ENCODE measurements at places on chromosomes 6 and 20.

DNA sequence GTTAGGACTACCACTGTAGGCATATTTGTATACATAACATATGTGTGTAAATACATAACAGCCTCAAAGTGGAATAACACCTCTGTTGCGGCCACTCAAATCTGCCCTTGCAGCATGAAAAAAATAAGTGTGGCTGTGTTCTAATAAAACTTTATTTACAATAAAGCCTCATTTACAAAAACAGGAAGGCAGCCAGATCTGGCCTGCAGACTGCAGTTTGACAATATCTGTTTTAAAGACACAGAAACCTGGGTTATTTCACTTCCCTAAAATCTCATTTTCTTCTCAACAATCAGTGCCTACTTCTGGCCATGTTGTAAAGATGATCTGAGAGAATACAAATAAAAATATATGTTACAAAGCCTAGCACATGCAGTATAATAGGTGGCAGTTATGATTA, 53.9 kb upstream of the SCML4 start:
- no peak for DNase-seq

DNA sequence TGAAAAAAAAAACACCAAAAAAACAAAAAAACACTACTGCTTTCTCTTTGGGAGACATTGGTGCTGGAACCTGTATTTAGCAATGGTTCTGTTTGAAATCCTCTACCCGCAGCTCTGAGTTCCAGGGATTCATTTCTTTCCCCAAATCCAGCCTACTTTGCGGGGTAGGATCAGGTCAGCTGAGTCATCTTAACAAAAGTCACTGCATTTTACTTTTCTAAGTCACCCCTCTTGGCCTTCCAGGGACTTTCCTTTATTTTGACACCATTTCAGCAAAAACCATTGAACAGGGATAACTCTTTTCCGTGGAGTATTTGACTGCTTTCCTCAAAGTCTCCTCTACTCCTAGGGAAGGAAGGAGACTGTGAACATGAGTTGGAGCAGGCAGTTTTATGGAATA, 837.6 kb downstream of the MAFB start:
- DNase-seq, result no peak

DNA sequence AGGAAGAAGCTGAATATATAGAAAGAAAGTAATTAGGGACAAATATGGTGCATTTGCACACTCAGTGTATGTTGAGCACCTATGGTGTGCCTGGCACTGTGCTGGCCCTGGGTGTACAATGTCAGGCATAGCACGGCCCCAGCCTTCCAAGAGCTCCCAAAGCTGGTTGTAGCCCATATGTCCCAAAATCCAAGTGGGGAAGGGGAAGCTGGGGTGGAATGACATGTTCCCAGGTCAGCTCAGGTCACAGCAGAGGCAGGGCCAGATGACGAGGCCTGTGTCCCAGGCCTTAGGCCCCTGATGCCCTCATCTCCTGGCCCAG, 170.0 kb downstream of the VEGFA start:
- no peak for DNase-seq

- DNase-seq, result no peak
These were observed 105.4 kb downstream of the SNX5 start for GRCh38 chr20:17863209-17863576.

DNA sequence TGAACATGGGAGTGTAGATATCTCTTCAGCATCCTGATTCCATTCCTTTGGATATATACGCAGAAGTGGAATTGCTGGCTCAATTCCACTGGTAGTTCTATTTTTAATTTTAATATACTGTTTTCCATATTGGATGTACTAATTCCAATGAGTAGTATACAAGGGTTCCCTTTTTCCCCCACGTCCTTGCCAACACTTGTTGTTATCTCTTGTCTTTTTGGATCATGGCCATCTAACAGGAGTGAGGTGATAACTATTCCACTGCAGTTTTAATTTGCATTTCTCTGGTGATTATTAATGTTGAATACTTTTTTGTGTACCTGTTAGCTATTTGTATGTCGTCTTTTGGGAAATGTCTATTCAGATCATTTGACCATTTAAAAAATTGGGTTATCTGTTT, 91.5 kb downstream of the ZFAND3 start:
- DNase-seq, result no peak

DNA sequence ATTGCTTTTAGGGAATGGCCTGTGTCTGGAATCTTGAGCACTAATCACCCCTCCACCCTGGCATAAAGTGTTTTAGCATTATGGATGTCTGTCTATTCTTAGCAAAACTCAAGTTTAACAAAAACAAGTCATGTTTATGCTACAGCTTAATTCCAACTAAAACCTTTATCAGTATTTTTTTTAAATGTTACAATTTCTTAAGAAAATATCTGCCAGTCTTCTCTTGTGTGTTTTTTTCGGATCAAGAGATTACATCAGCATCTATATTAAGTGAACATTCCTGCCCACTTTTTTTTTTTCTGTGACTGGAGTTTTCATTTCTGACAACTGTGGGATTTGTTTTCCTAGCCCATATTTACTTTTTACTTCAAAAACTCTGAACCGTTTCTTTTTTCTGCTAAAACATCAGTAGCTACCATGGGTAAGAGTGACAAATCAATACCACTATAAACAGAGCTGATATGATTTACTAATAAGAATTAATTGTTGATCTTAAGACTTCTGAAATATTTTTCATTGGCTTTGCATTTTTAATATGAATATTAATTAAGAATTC, 94.3 kb downstream of the EDN1 start:
- no peak for DNase-seq

- no peak for DNase-seq
These were observed 663 bp downstream of the LST1 start for GRCh38 chr6:31586599-31587281.

DNA sequence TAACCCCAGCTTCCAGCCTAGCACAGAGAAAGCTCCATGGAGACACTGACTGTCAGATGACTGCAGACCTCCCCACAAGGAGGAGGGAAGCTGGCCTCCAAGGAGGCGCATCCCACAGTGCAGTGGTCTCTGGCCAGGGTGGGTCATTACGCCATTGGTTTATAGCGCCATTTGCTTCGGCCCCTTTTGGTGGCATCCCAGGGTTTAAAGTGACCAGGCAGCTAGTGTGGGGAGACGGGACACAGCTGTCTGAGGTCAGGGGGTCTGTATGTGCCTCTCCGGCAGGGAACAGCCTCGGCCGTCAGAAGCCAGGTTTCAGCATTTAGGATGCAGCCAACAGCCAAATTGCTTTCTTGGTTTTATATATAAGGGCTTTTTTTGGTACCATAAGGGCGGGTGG, 15.8 kb upstream of the PMEPA1 start:
- no peak for DNase-seq

DNA sequence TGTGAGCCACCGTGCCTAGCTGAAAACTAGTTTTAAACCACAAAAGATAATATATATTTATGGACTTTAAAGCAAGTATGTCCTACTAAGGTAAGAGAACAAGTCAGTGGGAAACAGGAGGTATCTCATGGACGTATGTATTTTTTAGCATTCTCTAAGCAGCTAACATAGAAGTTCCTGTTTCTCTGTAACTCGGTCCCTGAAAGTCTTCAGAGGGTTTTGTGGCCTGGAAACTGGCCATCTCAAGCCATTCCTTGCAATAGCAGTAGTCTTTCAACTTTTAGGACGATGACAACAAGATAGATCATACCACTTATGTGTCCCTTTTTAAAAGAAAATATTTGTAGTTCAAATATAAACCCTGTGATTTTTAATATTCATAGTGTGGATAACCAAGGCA, 95.6 kb upstream of the RALGAPA2 start:
- DNase-seq, result no peak

- no peak for DNase-seq
These were observed 45.6 kb downstream of the CSE1L start for GRCh38 chr20:49091762-49092161.

GRCh38 chr6:141483598-141484061, 649.1 kb upstream of the GJE1 start:
- DNase-seq, result no peak

- DNase-seq, result no peak
These were observed 28.5 kb upstream of the GATA5 start for GRCh38 chr20:62504323-62504722.

GRCh38 chr20:51009303-51010042, 13.4 kb downstream of the KCNG1 start:
- no peak for DNase-seq

GRCh38 chr6:114227944-114228468, 114.8 kb downstream of the HS3ST5 start:
- no peak for DNase-seq

DNA sequence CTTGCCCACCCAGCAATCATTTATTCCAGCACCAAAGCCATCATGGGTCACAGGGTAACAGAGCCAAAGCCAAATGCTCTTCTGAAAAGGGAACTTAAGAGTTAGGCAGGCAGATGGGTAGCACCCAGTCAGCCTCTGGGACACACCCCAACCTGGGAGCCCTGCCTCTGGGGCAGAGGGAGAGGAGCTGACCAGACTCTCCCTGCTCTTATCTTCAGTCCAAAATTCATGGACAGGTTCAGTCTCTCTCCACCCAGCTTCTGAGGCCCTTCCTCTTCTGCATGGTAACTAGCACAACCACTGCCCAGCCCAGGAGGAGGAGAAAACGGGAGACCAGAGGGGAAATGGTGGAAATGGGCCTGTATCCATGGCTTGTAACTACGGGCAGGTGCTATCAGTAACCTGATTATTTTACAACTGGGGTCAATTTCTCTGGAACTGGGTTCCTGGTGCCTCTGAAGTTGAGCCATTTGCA, 105.4 kb downstream of the NOL4L start:
- no peak for DNase-seq

Measured in caudate nucleus (tissue), 63 donors.